ENCODE measurements at places on chromosomes 1 and 21.

- no peak for DNase-seq
These were observed 51.3 kb downstream of the LGR6 start for GRCh38 chr1:202244841-202245261.

- DNase-seq = no peak
These were observed 14.0 kb downstream of the POLR3GL start for GRCh38 chr1:145978471-145978853.

DNA sequence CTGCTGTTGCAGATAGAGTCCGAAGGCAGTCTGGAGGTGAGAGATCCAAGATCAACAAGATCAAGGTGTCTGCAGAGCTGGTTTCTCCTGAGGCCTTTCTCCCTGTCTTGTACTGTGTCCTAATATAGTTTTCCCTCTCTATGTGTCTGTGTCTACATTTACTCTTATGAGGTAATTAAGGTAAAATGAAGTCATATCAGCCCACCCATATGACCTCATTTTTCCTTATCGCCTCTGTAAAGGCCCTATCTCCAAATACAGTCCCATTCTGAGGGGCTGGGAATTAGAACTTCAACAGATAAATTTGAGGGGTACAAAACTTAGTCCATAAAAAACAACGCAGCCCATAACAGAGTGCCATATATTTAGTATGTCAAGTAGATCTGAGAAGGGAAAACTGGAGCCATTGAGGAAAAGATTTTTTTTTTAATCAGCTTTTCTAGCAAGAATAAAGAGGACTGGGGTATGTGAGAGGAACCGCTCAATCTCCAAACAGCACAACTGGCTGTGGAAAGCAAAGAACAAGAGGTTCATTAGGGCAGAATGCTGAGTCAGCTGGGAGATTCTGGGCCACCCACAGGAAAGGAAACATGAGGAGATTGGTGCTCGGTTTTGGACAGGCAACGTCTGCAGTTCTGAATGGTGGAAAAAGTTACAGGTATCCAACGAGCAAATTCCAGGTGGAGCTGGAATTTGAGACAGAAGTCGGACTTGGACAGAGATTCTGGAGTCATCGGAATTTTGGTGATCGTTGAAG lies 65.7 kb downstream of the MAP3K21 start:
- DNase-seq = no peak

- DNase-seq = no peak
These were observed 346.8 kb downstream of the BRINP2 start for GRCh38 chr1:177517546-177517945.

DNA sequence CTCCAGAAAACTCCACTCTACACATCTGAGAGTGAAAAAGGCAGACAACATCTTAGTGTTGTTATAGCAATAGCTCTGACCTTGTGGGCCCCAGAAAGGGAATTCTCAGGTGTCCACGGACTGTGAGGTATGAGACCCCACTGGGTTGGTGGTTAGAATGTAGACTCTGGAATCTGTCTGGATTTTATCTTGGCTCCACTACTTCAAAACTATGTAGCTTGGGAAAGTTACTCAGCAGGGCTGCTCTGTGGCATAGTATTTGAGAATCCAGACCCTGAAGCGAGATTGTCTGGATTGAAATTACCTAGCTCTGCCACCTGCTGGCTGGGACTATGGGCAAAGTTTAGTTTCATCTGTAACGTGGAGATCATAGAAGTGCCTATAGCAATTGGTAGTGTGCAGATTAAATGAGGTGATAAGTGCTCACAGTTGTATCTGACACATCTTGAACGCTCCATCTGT lies 25.8 kb downstream of the PRDM2 start:
- DNase-seq = peak; percentile 26

DNA sequence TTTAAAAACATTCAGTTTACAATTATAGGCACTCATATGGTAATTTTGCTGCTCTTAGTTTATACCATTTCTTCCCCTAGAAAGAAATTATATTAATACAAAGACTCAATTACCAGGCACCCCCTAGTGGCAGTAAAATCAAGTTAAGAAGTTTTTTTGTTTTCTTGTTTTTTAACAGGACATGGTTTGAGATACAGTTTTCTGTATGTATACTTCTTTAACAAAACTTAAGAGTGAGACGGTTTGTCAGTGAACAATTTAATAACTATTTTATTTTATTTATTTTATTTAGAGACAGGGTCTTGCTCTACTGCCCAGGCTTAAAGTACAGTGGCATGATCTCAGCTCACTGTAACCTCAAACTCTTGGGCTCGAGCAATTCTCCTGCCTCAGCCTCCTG lies 224.6 kb downstream of the FAF1 start:
- no peak for DNase-seq

- DNase-seq = no peak
These were observed 18.0 kb downstream of the SERTAD4 start for GRCh38 chr1:210250665-210250997.

GRCh38 chr1:107648071-107648470 lies 316.9 kb downstream of the VAV3 start:
- DNase-seq = no peak

DNA sequence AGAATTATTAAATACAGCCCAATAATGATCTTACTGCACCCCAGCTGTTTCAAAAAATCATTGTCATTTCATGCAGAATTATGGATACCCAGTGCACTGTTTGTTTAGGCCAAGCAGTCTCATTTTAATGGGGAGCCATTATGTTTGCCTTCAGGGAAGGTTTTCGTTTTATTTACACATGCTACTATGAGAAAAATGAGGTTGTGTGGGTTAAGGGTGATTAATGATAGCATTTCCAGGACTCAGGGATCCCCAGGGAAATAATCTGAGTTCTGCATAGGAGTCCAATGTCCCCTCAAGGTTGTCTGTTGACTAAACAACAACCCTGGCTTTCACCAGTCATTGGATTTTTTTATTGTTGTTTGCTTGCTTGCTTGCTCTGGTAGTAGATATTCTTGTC lies 71.0 kb upstream of the ZP4 start:
- no peak for DNase-seq
